Stimulated activated CD4-positive, alpha-beta T cell treated with anti-CD3 and anti-CD28 coated beads, Interleukin-2, amount 100 ng/mL, for 48 hours (primary cell): ENCODE measurements at places on chromosomes 5 and 9.

DNA sequence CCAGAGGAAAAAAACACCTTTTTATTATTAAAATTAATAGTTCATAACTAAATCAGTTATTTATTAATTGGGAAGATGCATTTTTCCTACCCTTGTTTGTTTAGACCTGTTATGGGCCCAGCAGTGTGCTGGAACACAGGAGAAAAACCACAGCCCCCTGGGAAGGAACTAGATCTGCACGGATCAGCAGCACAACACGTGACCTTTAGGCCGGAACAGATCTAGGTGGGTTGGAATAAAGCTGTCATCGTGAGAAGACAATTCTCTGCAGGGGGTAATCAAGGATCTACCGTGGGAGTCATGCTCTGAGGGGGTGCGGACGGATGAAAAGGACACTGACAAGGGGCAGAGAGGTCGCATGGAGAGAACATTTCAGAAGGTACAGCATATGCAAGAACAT, 95.8 kb upstream of the SPATA31C2 start:
- no peak for DNase-seq

DNA sequence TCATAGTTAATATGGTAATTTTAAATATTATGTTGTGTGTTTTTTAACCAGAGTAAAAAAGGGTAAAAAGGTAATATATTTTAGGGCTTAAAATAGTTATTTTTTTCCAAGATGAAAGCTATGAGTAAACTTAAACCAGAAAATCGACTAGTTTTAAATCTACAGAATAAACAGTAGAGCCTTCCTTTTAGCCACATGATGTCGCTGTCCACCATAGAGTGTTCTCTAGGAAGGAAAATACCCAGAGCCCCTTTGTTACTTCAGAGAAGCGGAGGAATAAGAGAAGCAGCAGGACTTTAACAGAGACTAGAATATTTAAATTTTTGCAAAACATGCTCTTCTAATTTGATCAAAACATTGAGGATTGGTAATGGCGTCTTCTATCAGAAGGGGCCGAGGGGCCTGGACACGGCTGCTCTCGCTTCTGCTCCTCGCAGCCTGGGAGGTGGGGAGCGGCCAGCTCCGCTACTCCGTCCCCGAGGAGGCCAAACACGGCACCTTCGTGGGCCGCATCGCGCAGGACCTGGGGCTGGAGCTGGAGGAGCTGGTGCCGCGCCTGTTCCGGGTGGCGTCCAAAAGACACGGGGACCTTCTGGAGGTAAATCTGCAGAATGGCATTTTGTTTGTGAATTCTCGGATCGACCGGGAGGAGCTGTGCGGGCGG, at the start of gene PCDHA2:
PCDHA2 (plus strand) TSS at position 258 of the 664 bp plus-strand sequence.
- DNase-seq: no peak

- no peak for DNase-seq
Measured at GRCh38 chr5:30690931-30691330, 502.6 kb upstream of the CDH6 start.

DNA sequence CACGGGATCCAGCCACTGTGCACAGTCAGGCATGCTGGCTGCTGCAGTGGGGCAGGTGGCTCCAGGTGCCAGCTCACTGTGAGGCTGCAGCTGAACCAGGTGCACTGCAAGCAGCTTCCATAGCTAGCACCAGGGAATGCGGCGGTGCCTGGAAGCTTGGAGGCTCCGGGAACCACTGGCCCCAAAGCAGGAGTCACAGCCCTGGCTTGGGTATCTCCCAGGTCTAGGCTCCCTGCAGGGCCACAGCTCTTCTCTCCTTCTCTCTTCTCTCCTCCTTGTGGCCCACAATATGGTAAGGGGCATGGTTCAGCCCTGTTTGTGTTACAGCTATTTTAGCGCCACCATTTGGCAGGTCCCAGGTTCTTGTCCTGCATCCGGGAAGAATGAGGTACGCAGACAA, 6.7 kb upstream of the MTMR12 start:
- no peak for DNase-seq

DNA sequence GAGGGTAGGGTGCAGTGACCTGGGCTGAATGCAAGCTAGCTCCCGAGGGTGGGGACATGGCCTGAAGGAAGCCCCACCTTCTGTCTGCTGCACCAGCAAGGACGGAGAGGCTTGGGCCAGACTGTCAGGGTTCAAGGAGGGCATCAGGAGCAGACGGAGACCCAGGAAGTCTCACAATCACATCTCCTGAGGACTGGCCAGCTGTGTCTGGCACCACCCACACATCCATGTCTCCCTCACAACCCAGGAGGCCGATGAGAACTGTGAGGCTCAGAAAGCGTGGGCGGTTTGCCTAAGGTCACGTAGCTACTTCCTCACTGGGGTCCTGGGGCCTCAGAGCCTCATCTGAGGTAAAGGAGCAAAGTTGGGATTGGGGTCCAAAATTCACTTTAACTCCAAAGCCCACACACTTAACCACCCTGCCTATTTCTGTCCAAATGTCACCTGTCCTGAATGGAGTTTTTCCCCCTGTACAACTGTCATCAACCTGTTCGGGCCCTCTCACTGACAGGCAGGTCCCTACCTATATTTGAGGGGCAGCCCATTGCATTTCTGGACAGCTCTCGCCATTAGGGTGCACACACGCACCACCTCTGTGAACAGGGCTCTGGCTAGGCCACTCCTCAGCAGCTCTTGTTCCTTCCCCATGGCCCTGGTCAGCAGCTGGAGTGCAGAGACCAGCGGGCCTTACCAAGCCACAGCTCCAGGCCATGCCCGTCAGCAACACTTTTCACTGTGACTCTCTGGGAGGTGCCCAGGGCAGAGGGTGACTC, 3.4 kb downstream of the IL13 start:
- DNase-seq: no peak
